Caco-2 (cell line): ENCODE measurements at places on chromosomes 7 and 10.

DNA sequence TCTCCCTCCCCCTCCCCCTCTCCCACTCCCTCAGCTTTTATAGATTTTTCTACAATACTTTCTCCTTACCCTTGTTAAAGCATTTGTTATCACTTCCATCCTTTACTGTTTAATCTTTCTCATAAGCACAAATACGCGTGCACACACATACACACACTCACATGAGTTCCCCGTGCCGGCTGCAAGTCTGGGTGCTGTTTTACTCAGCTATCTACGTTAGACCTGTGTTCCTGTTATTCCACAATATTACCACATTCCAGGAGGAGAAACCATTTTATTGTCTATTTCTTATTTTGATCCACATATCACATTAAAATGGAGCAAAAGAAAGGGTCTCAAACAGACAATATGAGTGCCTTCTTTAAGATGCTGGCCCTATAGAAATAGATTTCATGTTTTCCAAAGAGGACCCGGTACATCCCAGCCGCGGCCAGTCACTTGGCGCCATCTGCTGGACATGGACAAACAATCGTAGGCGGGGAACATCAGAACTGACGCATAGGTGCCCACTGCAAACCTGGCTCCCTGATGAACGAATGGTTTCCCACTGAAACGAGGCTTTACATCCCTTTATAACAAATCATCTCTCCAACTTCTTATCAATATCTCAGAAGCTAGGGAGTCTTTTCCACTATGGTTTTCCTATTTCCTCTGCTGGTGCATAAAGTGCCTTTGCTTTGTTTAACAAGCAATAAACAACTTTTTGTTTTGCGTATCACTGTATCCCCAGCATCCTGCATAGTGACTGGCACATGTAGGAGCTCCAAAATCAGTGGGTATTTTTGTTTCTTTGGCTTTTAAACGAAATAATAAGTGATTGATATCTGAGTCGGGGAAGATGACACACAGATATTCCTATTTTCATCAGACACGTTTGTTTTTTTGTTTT lies 25.2 kb upstream of the OPTN start:
- peak; percentile 74 for DNase-seq

DNA sequence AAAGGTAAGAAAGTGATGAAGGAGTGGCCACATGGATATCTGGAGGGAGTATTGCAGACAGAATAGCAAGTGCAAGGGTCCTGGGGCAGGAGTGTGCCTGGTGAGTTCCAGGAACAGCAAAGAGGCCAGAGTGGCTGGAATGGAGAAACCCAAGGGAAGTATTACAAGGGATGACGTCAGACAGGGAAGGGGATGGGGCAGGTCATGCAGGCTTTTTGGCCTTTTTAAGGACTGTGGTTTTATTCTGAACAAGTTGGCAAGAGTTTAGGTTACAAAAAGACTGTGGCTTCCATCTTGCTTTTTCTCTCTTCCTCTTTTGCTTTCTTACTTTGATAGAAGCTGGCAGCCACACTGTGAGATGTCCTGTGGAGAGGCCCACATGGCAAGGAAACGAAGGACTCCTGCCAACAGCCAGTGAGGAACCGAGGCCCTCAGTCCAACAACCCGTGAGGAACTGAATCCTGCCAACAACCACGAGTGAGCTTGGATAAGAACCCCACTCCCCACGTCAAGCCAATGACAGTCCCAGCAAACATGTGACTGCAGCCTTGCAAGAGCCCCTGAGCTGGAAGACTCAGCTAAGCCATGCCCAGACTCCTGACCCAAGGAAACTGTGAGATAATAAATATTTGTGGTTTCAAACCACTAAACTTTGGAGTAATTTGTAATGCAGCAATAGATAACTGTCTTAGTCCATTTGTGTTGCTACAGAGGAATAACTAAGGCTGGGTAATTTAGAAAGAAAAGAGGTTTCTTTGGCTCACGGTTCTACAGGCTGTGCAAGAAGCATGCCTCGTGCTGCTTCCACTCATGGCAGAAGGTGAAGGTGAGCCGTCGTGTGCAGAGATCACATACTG lies 19.8 kb upstream of the KDM7A start:
- no peak for DNase-seq

- DNase-seq, result no peak
These were observed 16.2 kb upstream of the EPHB6 start for GRCh38 chr7:142838461-142839213.

DNA sequence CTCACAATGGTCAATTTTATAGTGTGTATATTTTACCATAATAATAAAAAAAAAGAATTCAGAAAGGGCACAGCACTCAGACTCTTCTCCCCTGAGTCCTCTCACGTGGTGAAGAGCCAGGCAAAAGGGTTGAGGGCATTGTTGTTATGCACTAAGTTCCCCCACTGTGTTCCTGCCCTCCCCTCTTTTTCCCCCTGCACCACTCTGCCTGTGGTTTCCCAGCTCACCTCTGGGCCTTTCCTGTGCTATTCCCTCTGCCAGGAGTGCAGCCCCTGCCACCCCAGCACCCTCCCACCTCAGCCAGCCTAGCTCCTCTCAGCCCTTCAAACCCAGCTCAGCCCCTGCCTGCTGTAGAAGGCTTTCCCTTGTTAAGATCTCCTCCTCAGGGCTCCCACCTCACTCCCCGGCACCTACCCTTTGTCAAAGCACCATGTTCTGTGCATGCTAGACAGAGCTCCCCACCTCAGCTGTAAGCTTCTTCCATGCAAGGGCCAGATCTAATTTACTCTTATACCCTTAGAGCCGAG lies 108.5 kb downstream of the KCNMA1 start:
- no peak for DNase-seq

DNA sequence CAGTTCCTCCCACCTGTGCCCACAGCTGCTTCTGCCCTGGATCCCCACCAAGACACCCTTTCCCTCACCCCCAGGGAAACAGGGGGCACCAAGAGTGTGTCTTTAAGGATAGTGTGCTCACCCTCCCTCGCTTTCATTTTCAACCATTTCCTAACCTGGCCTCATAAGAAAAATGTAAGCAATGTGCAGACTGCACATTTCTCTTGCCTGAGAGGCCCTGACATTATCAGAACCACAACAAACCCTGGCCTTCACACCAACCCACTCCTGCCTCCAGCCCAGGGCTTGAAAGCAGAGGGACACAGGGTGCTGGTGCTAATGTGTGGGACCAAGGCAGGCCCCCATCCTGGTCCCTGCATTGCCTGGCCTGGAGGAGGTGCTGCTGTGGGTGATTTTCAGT lies 11.0 kb upstream of the IMPDH1 start:
- no peak for DNase-seq

DNA sequence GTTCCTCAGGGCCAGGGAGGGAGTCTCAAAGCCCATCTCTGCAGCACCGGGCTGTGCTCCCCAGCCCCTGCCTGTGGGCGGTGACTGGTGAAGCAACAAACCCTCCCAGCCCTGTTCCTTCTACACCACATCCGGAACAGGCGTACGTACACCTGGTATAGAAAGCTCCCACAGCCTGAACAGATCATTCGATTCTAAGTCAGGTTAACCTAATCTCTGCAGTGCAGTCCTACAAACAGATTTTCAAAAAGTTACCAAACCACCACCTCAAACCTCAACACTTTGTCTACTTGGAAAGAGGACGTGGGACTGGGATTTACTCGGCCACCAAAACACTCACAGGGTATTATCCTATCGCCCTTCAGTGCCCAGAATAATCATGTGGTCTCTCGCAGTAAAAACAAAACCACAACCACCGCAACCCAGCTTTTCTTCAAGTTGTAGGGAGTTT lies 238.4 kb downstream of the DIP2C start:
- DNase-seq, result no peak

DNA sequence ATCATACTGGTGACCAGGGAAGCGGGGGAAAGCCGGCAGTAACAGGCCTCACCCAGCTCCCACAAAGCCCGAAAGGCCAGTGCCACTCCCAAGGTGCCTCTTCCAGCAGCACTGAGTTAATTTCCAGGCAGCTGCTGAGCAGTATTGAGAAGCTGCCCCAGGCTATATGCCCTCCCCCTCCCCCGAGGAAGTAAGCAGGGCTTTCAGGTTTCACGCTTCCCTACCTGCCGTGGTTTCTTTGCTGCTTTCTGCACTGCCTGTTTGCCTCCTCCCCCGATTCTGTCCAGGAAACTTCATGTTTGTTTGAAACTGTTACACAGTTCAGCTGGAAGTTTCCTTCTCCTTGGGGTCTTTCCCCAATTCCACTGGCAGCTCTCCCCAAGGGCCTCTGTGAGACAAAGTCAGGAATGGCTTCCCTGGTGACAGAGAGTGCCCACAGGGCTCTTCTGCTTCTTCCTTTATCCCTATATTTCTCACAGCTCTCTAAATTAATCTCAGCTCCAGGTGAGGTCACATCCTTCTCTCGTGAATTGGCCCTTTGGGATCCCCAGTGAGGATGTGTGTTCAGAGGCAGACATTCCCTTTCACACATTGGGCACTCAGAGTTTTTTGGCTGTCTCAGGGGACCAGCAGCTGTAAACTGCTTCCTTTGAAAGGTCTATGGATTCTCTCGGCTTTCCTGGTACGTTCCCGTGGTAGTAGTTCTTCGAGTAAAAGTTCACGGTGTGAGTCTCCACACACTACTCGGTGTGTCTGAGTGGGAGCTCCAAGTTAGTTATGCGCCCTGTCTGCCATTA lies 19.4 kb downstream of the C1GALT1 start:
- DNase-seq, result peak; percentile 66

- DNase-seq, result no peak
These were observed 715.2 kb downstream of the SUGCT start for GRCh38 chr7:40850017-40850416.

DNA sequence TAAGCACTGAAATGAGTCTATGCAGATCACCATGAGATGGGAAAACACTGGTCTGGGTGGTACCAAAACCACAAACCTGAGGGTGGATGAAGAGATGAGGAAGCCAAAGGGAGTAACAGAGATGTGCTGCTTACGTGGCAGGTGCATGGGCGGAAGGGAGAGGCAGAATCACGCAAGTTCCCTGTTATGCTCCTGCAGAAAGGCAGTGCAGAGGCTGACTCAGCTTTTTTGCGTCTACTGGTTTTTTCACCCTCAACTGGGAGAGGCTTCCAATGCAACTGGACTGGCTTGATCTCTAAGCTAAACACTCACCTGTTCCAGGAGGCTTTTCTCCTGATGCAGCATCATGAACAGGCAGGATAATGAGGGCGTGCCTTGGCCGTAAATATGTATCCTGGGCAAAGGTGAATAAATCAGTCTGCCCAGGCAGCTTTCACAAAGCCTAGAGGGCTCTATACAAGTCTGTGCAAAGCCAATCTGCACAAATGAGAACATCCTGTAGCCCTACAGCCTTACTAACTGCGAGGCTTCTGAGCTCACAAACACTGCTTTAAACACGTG lies 95.4 kb upstream of the AFAP1L2 start:
- peak; percentile 59 for DNase-seq

GRCh38 chr7:19519443-19520021 lies 189.3 kb downstream of the POLR1F start:
- DNase-seq, result no peak

GRCh38 chr10:34524369-34525091 lies 290.6 kb downstream of the PARD3 start:
- DNase-seq, result no peak

DNA sequence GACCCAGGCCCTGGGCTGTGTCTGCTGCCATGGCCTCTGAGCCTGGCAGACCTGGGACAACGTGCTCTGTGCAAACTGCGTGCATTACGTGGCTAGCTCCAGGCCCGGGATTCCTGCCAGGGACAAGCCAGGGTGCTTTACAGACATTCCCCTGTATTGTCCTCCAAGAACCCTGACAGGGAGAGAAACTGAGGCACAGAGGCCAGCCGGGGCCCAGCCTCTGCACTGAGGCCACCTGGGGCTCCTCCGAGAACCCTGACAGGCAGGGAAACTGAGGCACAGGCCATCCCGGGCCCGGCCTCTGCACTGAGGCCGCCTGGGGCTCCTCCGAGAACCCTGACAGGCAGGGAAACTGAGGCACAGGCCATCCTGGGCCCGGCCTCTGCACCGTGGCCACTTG lies 64.9 kb downstream of the CFAP46 start:
- DNase-seq, result no peak

GRCh38 chr7:4733936-4734528 lies 41.4 kb upstream of the AP5Z1 start:
- no peak for DNase-seq

DNA sequence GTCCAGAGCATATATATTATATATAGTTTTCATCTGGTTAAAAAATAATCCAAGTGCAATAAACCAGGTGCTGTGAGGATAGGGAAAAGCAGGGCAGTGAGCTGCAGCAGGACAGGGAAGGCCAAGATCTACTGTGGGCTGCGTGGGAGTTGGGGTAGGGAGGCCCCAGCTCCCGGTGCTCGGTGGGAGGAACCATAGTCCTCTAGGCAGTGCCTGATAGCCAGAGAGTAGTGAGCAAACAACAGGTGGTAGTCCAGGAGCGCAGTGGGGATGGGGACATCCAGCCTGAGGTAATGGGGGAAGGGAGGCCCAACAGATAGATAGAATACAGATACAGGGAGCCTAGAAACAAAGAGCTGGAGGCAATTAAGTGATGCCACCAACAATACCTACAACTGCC lies 4.1 kb upstream of the BMPR1A start:
- DNase-seq, result peak; percentile 29
